NCI-H1417 (cell line): ENCODE measurements at places on chromosomes 16 and 17.

- no peak for DNase-seq
Measured at GRCh38 chr17:5203908-5204294, 12.2 kb upstream of the ZNF594 start.

DNA sequence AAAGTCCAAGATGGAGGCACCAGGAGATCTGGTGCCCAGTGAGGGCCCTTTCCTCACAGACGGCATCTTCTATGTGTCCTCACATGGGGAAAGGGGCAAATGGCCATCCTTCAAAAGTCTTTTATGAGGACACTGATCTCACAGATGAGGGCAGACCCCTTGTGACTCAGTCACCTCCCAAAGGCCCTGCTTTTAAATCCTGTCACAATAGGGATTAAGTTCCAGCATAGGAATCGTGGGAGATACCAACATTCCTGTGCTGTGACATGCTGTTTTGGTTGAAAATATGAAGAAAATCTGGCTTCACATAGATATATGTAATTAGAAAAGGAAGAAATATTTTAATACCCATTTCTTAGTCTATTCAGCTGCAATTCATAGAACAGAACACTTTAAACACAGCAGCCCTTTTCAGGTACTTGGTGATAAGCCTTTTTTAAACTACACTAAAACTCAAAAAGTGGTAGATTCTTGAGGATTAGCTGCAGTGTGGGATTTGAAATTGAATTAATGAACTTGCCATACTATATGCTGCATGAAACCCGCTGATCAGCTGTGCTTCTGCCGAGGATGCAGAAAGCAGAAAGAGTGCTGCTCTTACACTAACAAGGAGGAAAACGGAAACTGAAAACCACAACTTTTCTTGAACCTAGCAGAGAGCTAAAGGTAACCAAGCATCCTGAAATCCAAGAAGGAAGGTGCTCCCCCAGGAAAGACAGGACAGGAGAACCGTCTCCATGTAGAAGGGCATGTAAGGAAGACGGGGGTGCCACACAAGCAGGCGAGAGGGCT lies 32.7 kb downstream of the VPS53 start:
- no peak for DNase-seq

DNA sequence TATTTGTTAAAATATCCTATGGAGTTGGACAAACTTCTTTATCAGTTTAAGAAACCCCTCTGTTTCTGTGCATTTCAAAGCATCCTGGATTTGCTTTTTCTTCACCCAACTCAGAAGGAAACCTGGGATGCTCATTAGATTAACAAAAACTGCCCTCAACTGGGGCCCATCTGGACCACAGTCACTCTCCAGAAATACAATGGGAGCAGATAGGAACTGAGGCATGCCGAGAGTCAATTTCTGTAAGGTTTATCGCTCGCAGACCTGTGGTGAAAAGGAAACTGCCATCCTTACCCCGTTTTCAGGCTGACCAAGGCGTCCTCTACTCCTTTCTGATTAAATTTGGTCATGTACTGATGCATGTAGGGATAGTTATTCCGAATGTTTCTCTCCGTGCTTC lies 360.3 kb downstream of the GRIN2A start:
- DNase-seq = no peak

DNA sequence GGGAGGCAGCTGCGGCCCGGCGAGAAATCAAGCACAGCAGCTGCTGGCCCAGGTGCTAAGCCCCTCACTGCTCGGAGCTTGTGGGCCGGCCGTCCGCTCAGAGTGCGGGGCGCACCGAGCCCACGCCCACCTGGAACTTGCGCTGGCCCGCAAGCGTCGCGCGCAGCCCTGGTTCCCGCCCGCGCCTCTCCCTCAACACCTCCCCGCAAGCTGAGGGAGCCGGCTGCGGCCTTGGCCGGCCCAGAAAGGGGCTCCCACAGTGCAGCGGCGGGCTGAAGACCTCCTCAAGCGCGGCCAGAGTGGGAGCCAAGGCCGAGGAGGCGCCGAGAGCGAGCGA lies 92.9 kb downstream of the HAPSTR1 start:
- DNase-seq = no peak

GRCh38 chr16:85267414-85267945 lies 155.2 kb upstream of the CIBAR2 start:
- DNase-seq = no peak

GRCh38 chr17:9169116-9169515 lies 147.8 kb downstream of the NTN1 start:
- no peak for DNase-seq

DNA sequence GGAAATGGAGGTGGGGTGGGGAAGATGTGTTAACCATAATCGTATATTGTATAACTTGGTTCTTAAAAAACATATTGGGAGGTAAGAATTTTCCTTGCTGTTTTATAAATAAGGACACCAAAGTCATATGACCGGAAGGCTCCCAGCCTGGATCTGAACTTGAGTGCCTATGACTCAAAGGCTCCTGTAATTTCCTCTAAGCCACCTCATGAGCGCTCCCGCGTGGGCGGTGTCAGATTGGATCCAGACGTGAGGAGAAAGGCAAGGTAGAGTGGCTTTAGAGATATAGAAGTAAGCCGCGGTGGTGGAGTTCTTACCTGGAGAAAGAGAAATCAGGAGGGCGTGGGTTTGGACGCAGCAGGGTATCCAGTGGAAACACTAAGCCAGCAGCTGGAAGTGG lies 196.2 kb upstream of the NLRP1 start:
- DNase-seq = no peak
